ENCODE measurements at places on chromosomes 1 and 21. TPM values are rescaled to one million over a fixed set of nuclear protein-coding genes. Genes with fewer than 3 reads are reported as not detected.

DNA sequence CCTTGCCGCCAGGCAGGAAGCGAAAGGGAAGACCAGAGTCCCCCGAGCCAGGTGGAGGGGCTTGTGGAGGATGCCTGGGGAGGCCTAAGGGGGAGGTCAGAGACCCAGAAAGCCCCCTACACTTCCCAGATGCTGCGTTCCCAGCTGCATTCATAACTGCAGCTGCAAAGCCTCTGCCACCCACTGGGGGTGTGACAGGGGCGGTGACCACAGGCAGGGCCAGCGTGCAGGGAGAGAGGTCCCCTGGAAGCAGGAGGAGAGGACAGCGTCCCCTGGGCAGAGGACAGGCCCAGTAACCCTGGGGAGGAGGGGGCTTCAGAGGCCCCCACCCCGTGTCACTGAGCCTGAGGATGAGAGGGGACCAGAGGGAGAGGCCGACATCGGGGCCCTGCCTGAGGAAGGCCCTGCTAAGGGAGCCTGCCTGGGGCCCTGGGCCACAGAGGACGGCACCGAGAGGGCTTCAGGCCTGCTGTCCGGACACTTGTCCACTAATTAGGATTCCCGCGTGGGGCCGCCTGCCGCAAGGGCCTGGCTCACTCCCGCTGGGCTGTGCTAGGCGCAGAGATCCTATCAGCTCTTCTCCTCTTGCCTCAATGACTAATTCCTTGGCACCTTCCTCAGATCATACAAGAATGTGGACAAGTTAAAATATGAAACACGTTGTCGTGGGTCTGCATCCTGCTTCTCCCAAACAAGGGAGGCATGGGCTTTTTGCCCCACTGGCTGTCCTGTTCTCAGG is 49.1 kb upstream of the CCDC27 start:
- no peak for DNase-seq

GRCh38 chr21:33640697-33641351 is 717 bp downstream of the CRYZL1 start:
- DNase-seq, result no peak

GRCh38 chr1:10508511-10508951 is 33.8 kb downstream of the PEX14 start:
- peak; percentile 69 for DNase-seq

DNA sequence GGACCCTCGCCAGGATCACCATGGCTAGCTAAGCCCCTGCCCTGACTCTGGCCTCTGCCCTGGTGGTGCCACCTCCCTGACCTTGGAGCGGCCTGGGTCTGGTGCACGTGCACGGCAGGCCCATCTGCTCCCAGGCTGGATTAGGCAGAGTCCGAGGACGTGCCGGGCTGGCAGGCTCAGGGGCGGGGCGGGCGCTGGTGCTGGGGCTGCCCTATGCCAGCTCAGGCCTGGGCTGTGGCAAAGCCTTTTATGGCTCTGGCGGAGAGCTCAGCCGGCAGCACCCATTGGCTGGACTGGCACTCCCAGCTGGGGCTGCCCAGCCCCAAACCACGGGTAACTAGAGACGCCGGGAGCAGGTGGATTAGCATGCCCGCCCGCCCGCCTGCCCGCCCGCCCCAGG is 17.1 kb upstream of the EDN2 start:
- no peak for DNase-seq

DNA sequence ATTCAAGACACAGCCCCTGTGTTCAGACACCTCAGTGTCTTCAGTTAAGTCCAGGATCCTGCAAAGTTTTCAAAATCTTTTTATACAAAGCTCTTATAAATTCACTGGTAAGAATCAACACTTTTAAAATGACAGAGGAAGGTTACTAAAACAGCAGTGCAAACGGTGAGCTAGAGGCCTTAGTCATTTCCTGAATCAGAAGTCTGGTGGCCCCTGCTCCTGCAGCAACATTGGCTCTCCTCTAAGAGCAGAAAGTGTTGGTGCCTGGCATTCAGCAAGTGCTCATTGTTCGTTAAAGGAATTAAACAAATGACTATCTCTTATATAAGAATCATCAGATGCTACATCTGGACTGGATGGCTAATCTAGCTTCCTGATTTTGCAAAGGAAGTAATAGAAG is 282.9 kb downstream of the PTGER3 start:
- no peak for DNase-seq

DNA sequence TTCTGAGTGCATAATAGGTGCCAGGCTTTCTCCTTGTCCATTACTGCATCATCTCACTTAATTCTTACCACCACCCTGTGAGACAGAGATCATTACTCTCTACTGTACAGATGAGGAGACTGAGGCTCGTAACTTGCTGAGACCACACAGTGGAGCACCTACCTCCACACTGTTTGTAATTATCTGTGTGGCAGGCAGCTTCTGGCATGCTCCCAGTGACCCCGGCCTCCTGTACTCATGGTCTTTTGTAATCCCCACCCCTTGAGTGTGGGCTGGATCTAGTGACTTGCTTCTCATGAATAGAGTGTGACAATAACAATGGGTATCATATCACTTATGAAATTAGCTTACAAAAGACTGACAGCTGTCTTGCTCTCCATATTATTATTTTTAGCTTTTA is 407.3 kb downstream of the MATN1 start:
- DNase-seq, result no peak

GRCh38 chr1:47280142-47280541 is 33.8 kb downstream of the STIL start:
- DNase-seq, result no peak

DNA sequence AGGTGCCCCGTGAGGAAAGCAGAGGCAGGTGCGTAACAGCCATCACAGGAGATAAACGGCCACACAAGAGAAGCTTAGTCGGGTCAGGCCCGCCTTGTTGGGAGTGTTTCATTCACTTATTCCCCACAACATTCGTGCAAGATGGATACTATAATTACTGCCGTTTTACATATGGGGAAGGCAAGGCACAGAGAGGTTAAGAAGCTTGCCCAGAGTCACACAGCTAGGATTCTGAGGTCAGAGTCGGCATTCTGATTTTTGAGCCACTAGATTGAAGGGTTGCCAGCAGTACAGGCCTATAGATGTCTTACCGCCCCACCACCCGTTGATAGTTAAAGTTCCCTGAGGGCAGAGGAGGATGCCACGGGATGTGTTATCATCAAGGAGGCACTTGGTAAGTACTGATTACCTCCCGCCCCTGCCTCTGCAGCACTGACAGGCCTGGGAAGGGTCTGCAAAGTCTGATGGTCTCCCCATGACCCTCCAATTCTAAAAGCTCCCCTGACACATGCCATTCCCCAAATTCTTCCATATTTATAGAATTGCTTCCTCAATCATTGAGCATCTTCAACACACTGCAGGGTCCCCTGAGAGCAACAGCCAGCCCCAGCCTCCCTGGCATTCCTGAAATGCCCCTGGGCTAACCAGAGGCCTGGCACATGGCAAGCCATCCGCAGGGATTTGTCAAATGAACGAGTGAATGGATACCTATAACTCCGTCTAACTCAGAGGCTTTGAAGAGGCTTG is 74.7 kb upstream of the CLDN14 start:
- no peak for DNase-seq

DNA sequence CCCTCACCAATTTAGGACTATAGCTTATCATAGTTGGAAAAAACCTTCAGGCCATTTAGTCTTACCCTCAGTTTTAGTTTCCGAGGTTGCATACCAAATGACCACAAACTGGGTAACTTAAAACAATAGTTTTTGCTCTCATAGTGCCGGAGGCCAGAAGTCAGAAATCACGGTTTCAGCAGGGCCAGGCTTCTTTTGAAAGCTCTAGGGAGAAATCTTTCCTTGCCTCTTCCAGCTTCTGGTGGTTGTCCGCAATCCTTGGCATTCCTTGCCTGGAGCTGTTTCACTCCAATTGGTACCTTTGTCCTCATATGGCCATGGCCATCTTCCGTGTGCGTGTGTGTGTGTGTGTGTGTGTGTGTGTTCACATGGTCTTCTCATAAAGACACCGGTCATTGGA is 12.4 kb upstream of the PLXNA2 start:
- no peak for DNase-seq

- DNase-seq, result no peak
Measured at GRCh38 chr1:223847781-223848345, 2.1 kb upstream of the TP53BP2 start.

GRCh38 chr1:211788626-211789025 is 41.9 kb downstream of the LPGAT1 start:
- DNase-seq, result no peak

GRCh38 chr1:78911956-78912880 is 94.3 kb downstream of the ADGRL4 start:
- DNase-seq, result no peak

GRCh38 chr1:221394011-221394544 is 347.8 kb downstream of the DUSP10 start:
- DNase-seq, result no peak

DNA sequence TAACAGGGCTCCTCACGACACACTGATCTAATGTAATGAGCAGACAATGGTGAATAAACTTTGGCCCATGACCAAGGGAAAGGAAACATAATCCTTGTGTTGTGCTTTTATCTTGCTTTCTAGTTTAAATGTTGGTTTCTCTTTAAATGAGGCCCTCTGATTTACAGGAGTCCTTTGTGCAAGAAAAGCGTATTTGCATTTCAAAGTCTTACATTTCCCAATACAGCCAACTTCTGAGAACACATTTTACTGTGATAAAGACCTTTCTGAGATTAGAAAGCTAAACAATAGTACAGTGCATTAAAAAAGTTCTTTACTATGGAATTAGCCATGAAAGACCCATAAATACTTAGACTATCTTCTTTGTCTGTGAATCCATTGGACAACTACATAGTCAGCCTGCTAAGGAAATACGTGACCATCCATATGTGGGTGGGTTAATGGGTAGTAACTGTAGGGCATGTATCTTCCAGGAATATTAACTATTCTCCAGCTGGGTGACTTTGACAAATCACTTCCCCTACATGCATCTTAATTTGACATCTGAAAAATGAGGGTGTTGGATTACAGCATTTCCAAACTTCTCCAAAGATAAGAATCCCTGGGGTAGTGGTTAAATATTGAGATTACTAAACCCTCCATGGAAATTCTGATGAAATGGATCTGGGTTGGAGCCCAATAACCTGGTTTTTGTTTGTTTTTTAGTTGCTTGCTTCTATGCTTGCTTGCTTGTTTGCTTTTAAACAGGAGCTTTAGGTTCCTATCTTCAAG is 50.3 kb upstream of the USP1 start:
- DNase-seq, result no peak

- DNase-seq, result no peak
Measured at GRCh38 chr1:87684713-87685205, 356.1 kb downstream of the LMO4 start.

DNA sequence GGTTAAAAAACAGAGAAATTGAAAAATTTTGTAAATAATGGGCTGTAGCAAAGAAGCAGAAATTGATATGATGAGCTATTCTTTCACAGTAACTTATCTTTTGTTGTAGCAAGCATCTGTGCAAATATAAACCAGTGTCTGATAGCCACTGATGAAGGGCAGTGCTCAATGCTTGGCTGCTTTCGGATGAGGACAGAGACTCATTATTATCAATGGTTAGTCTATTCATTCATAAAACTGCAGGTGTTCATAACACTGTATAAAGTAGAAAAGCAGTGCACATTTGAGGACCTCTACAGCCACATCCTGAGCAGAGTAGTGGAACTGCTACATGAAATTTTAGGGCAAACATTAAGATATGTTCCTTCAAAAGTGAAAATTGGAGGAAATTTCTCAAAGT is 107.2 kb downstream of the FAF1 start:
- no peak for DNase-seq

- no peak for DNase-seq
Measured at GRCh38 chr1:203057911-203058675, 27.7 kb downstream of the MYOG start.

- DNase-seq, result no peak
Measured at GRCh38 chr1:66546047-66546810, 12.3 kb downstream of the SGIP1 start.

- no peak for DNase-seq
Measured at GRCh38 chr1:236654957-236655356, 31.3 kb upstream of the ACTN2 start.

DNA sequence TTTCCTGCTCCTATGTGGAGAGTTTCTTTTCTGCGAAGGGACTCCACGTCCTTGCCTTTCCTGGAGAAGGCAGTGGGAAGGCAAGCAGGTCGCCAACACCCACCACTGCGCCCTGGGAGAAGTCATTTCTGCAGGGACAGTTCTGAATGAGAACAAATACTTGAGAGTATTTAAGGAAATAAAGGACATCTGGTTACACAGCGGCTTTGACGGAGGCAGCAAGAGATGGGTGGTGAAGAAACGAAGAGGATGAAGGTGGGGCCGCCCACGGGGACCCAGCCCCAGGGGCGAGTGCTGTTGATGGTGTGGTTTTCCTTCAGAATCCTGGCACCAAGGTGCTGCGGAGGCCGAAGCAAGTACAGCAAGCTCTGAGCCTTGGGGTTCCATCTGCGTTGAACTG is 75.5 kb downstream of the PSMG1 start:
- DNase-seq, result no peak

GRCh38 chr1:186304982-186305949 is 69.8 kb downstream of the TPR start:
- no peak for DNase-seq

DNA sequence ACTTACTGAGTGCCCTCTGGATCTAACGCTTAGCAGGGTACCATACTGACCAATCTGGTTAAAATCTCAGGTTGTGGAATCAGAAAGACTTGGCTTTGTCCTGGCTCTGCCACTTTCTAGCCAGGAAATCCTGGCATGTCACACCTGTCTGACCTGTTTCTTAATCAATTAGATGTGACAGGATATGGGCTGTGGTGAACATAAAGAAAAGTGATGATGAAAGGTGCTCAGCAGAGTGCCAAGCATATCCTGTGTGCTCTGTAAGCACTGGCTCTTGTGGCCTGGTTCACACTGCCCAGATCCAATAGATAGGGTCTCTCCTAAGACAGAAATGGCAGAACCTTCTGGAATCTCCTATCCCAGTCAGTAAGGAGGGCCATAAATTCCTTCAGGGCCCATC is 53.9 kb downstream of the PHC2 start:
- no peak for DNase-seq

DNA sequence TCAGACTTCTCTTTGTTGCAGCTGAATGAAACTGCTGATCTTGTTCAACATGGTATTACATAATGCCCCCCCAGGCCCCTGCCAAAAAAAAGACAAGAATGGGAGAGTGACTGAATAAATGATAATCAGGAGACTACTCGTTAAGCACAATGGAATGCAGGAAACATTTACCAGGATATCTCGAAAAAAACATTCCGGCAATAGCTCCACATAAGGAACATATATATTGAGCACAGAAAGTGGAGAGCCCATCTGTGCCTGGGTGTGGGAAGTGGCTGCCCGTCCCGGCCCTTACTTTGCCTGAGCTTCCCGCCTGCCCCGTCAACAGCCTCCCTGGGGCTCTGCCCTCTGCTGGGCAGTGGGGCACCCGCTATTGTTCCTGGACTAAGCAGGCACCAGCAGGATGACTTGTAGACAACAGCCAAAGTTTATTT is 13.3 kb downstream of the TRIM11 start:
- no peak for DNase-seq

Gene WNT3A
- total RNA-seq, result 0.20 TPM

Gene SH2D1B
- not detected for total RNA-seq

Gene WNT2B
- total RNA-seq, result 0.66 TPM

Gene BRINP3
- total RNA-seq, result not detected

Gene ITLN1
- not detected for total RNA-seq

Gene SLC9C2
- not detected for total RNA-seq

Gene TSPAN1
- total RNA-seq, result not detected

Gene LRRC71
- total RNA-seq, result not detected

Gene KRTAP13-4
- total RNA-seq, result 0.39 TPM

Gene SHISA4
- 8.1 TPM for total RNA-seq

Gene KCNQ4
- total RNA-seq, result 1.4 TPM

Gene TLCD4
- 2.0 TPM for total RNA-seq
